ENCODE measurements at places on chromosomes 1 and 21.

DNA sequence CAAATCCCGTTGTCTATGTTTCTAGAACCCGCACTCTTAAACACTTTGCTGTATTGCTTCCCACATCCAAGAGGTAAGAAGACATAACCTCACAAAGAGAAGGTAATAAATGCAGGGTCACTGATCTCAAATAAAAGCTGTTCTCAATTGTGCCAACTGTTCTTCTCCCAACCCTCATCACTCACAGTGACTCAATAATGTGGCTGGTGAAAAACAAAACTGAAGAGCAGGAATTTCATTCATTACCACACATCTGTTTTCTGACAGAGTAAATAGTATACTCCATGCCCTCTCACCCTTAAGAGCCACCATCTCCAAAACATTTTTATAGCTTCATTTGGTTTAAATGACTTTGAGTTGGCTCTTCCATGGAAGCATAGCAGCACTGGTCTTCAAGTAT, 6.2 kb upstream of the ERICH3 start:
- no peak for DNase-seq

- no peak for DNase-seq
These were observed 6.6 kb upstream of the MGST3 start for GRCh38 chr1:165624441-165624840.

GRCh38 chr1:160774886-160775719, 20.9 kb upstream of the LY9 start:
- DNase-seq: no peak

- no peak for DNase-seq
These were observed 156.7 kb downstream of the NR5A2 start for GRCh38 chr1:200184196-200184595.

- no peak for DNase-seq
These were observed 358.4 kb upstream of the ADGRL4 start for GRCh38 chr1:79364896-79365295.

- DNase-seq: no peak
These were observed 726 bp upstream of the CYB5R1 start for GRCh38 chr1:202967684-202968281.

GRCh38 chr1:23035823-23036452, 16.7 kb downstream of the KDM1A start:
- DNase-seq: no peak

GRCh38 chr1:178047403-178048093, 46.4 kb upstream of the RASAL2 start:
- DNase-seq: no peak

DNA sequence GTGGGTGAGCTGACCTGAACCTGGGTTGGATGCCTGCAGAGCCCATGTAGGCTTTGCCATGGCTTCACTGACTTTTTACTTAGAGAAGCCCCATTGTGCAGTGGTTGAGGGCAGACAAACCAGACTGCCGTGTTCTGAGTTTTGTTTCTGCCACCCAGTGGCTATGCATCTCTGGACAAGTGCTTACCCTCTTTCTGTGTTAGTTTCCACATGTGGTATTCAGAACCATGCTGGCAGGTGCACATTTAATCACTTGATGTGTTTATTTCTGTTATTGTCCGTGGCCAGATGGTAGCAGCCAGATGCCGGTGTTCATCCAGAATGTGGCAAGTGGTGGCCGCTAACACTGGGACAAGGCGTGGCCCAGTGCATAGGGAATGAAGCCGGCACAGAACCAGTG, 10.3 kb upstream of the PTPN7 start:
- DNase-seq: no peak

DNA sequence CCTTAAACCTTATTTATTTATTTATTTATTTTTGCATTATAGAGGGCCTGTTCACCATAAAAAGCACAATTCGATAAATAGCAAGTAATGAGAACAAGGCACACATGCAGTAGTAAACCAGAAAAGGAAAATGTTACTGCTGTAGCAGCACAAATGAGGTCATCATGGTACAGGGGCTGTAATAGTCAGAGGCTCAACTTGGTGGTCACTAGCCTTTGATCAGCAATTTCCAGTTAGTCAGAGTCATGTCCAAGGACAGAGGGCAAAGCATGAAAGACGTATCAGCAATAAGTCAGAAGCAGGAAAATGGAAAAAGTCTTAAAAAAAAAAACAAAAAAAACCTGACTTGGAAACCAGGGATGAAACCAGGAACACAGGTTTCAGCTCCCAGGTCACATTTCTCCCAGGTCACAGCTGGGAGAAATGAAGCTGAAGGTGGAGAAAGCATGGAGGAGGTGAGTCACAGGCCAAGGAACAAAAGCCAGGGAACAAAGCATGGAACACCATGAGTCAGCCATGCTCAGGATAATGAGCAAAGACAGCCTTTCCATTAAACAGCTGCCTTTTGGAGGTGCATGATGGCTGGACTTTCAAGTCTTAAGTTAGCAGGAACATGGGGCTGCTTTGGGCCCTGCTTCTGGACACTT, 556.3 kb downstream of the LTN1 start:
- peak; percentile 65 for DNase-seq

- DNase-seq: no peak
These were observed 87.5 kb downstream of the CD247 start for GRCh38 chr1:167430849-167431242.

- DNase-seq: no peak
These were observed 64.7 kb downstream of the NRIP1 start for GRCh38 chr21:15000081-15000480.

- no peak for DNase-seq
These were observed 64.4 kb downstream of the PHTF1 start for GRCh38 chr1:113694910-113695309.

DNA sequence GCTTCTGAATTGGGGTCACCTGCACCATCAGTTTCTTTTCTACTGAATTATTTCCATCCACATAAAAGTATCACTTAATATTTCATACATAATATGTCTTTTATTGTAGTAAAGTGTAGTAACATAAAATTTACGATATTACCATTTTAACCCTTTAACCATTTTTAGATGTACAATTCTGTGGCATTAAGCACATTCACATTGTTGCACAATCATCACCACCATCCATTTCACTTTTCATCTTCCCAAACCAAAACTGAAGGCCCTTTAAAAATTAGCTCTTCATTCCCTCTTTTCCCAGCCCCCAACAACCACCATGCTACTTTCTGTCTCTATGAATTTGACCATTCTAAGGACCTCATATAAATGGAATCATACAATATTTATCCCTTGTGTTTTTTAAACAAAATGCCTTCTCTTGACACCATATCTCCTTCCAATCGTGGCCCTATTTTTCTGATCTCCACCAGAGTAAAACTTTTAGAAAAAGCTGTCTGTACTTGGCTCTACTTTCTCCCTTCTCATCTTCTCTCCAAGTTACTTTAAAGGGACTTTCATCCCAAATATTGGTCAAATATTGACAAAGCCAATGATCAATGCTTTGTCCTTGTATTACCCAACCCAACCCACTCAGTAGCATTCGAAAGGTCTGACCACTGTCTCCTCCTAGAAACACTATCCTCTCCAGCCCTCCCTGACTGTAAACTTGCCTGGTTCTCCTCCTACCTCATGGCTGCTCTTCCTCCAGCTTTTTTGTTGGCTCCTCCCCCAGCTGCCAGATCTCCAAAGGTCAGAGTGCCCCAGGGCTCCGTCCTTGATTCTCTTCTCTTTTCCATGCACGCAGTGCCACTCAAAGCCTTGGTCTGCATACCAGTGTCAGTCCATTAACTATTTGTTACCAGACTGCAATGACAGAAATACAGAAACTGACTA, 44.7 kb downstream of the SLC30A10 start:
- no peak for DNase-seq

DNA sequence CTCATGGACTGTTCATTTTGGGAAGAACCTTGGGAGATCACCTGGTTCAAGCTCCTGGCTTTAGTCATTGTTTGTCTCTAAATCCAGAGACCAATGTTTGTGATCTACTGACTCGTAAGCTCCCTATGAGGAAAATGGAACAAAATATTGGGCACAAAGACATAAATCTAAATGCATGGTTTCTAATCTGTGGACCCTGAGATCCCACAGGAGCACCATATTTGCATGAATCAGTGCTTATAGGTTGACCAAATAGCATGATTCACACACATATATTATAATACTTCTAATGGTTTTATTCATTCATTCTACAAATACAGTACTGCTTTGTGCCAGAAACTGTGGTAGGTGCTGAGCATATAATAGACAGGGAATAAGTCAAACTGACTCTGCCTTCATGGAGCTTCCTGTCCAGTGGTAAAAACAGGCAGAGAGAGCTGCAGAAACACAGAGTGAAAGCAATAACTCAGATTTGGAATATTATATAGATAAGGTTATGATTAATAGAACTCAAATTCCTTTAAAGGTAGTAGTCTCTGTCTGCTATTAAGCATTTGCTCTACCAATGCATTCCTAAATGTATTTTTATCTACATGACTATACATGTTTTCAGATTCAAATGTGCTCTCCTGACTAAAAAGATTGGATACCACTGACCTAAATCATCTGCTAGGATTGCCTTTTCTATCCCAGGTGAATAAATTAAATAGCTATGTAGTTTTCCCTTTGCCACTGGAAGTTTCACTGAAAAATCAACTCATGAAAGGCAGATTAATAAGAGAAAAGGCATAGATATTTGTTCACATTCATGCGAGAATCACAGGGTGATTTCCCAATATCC, 198.6 kb upstream of the CAMK1G start:
- no peak for DNase-seq

GRCh38 chr1:42964044-42964812, 5.6 kb upstream of the SLC2A1 start:
- no peak for DNase-seq

DNA sequence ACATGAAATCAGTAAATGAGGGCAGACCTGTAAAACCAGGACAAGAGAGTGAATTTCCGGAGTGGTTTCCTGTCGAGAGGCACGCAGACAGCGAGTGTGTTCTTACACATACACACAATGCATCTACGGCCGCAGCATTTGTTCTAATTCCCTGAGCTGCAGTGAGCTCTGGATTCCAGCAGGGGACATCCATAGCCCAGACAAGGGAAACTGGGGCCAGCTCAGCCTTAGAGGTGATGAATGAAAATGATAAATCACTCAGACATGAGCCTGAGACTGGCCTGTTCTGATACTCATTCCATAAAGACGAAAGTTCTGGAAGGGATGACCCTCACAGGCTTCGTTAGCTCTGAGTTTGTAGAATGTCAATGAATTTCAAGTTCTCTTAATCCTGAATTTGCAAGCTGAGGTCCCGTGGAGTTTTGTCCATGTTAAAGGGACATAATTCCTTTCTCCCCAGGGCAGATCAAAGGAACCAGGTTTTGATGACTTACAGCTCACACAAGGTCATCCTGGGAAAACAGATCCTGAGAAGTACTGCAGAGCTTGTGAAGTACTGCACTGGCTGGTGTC, 207.9 kb upstream of the C1orf87 start:
- peak; percentile 16 for DNase-seq

DNA sequence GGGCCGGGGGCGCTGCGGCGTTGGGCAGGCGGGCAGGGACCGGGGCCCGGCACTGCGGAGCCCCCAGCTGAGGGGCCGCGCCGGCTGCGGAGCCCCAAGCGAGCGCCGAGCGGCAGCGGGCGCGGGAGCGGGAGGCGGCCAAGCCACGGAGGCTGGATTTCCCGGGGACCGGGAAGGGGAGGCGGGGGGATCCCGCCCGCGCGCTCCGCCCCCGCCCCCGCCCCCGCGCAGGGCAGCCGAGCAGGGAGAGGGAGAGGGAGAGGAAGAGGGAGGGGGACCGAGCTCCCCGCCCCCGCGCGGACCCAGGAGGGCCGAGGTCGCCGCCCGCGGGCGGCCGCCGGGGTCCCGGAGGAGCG, at the start of gene DLGAP3:
TSS of gene DLGAP3 (minus strand) at position 154 of the 356 bp plus-strand sequence. CDS start 24,267 bp downstream, outside the sequence.
- DNase-seq: no peak

DNA sequence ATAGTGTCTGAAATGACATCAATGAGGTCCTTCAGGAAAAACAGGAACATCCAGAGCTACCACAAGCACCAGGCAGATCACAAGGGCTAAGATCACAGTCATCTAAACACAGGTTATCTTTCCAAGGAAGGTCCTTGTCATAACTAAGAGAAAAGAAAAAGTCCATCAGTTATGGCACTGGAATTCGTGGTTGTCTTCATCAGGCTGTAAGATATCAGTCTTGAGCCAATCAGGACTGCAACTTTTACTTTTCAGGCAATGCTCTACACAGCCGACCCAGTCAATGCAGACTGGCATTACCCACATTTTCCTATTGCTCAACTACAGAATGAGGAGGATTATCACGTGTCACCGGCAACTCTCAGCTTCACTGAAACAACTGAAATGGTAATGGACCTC, 26.4 kb downstream of the SORT1 start:
- no peak for DNase-seq

GRCh38 chr21:26001356-26001755, 169.2 kb downstream of the APP start:
- DNase-seq: no peak

DNA sequence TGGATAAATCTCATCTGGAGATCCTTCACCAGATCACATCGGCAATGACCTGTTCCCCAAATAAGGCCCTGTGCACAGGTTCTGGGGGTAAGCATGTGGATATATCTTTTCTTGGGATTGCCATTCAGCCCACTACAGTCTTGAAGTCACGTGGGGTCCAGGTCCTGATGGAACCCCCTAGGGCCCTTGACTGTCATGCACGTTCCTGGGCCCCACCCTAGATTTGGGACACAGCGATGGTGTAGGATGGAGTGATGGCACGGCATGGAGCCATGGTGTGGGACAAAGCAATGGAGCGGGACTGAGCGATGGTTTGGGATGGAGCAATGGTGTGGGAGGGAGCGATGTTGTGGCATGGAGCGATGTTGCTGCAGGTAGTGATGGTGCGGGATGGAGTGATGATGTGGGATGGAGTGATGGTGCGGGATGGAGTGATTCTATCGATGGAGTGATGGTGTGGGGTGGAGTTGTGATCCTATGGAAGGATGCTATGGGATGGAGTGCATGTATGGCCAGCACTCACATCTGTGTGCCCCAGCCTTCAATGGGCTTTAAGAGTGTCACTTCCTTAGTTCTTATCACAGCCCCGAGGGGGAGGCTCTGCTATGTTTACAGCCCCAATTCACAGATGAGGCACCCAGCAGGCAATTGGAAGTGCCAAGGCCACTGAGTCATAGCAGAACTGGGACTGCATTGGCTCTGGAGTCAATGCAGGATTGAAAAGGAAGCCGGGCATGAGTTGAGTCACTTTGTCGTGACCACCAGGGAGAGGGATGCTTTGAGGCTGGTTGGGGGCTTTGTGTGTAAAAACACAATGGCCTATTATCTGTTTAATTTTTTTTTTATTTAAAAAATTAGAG, 97.0 kb upstream of the C1orf174 start:
- no peak for DNase-seq

GRCh38 chr1:12600880-12601633, 17.0 kb downstream of the DHRS3 start:
- no peak for DNase-seq

Measured in uterus (tissue), 4 donors.